CD14-positive monocyte (primary cell): ENCODE measurements at places on chromosomes 11 and 22.

GRCh38 chr11:64448599-64449380 is 89.8 kb downstream of the RPS6KA4 start:
- peak; percentile 79 for DNase-seq

- peak; percentile 97 for DNase-seq
These were observed at the start of gene BRMS1 for GRCh38 chr11:66344550-66345315. Gene BRMS1 (minus strand): TSS chr11:66345104. CDS start chr11:66342234, 2,870 bp downstream.

DNA sequence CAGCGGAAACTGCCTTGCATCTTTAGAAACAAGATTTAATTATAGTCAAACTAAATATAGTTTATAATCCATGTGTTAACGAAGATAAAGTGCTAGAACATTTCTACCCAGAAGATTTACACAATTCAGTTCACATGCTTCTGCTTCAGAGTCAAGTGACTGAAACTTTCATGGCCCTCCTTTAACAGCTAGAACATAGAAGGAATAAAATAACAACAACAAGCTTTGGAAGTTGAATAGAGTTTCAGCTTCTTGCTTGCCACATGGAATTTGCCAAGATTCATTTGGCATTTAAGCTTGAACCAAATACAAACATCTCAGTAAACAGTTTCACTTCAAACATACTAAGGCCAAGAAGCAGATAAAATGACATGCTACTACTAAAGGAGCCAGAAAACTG is 676.3 kb upstream of the ANO3 start:
- no peak for DNase-seq

- DNase-seq: no peak
These were observed 9.5 kb downstream of the WNT11 start for GRCh38 chr11:76196849-76197248.

DNA sequence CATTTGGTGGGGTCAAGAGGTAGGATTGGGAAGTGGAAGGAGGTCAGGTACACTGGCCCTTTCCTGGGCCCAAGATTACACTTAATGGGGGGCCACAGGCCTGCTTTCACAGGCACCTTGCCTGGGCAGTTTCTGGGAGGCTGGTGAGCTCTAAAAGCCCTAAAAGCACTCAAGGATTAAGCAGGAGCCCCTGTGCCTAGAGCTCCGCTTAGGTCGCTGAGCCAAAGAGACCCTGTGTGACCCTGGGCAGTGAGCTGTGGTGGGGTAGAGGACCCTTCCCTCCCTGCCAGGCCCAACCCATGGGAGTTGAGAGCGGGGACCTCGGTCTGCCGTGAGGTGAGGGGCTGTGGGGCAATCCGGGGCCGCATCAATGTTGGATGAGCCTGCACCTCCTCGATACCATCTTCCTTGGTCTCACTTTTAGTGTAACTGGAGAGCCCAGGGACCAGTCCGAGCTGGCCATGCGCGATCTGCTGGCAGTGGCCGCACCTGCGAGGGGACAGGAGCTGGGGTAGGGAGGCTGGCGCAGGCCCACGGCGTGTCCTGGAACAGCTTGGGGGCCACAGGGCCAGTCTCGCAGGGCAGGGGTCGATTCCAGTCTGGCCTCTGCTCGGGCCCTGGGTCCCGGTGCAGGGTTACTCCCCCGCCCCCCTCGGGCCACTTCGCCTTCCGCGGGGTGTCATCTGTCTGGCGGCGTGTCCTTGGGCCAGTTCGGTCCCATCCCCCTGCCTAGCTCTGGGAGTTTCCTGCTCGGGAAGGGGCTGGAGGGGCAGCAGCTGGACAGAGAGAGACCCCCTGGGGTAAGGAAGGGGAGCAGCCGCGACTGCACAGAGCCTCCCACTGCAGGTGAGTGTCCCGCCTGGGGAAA is 44.3 kb downstream of the EIF3F start:
- DNase-seq: no peak

DNA sequence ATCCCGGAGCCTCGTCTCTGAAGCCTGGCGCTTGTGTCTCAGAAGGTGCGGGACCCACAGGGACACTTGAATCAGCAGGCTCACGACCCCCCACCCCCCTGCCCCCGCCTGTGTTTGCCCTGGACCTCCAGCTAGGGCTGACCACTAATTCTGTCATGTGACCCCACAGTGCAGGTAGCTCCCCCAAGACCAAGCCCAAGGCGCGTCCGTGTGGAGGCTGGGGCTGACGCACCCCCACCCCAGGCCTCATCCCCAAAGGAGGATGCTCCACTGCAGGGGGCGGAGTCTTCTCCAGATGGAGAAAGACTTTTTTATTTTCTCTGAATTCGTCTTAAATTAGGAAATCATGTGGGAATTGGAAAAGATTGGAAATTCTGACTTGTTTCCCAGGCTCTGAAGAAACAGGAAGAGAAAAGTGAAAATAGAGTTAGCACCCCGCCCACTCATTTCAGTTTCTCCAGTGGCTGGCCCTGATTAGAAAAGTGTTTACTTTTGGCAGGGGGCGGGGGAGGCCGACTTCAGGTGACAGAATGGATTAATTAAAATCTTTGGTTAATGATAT is 1.0 kb upstream of the RELA start:
- DNase-seq: no peak

GRCh38 chr22:44972363-44973083 is 37.3 kb downstream of the PHF21B start:
- DNase-seq: no peak

DNA sequence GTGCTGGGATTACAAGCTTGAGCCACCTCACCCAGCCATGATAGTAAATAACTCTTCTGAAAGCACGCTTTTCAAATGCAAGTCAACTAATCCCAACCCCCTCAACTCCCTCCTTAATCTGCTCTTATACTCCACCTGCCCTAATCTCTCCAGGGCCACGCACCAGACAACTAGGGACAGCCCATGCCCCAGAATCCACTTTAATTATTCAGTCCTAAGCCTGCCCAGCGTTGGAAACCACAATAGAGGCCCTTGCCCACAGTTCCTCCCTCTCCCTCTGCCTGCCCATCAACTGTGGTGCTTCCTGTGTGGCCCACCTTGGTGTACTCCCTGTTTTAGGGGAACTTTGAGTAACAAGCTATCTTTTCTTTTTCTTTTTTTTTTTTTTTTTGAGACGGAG is 2.7 kb upstream of the VPREB3 start:
- no peak for DNase-seq

- DNase-seq: no peak
These were observed 427.9 kb upstream of the CCDC179 start for GRCh38 chr11:23288003-23288783.

DNA sequence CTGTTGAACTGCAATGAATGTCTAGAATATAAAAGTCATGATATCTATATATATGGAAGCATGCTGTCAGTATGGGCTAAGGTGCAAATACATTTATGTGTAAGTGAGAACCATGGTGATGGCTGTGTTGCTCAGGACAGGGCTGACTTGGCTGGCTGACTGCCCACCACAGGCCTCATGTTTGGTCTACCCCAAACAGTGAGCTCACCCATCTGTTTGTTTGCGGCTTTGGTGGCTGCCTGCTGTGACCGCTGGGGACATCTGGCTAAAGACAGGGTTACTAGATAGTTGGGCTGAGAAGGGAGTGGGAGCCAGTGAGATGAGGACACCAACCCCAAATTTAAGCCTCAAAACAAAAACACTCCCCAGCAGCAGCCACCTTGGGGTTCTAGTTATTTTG is 6.3 kb downstream of the CD44 start:
- DNase-seq: no peak
